ENCODE measurements at places on chromosomes 11 and 22.

- DNase-seq: no peak
These were observed 97.9 kb downstream of the CWF19L2 start for GRCh38 chr11:107359701-107360100.

DNA sequence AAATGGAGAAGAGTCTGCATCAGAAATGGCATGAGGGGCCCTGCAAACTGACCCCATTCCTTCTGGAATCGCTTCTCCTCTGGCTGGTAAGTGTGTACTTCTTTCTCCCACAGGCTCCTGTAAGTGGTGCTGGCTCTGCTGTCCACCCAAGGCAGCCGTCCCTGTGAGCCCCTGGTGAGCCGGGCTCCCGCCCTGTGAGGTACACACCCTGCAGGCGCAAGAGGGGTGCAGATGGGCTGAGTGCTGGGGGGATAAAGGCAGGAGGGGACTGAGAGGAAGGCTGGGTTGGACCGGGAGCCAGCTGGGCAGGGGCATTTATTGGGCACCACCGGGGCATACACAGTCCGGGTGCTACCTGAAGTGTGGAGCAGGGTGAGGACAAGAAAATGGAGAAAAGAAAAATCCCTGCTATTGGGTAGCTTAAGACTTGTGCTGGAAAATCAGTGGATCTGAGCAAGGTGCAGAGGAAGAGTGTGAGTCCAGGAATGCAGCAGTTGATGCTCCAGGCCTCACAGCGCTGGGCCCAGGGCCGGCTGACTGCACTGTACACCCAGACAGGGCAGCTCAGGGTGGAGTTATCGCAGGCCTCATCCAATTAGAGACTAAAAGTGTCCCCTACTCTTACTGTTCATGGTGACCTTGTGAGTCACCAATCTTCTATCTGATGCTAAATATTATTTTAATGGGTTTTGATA is 455.1 kb upstream of the B3GAT1 start:
- no peak for DNase-seq

GRCh38 chr11:61377461-61378160 is 14.8 kb upstream of the TMEM216 start:
- DNase-seq: no peak

GRCh38 chr11:76205252-76206076 is 838 bp downstream of the WNT11 start:
- no peak for DNase-seq

- no peak for DNase-seq
These were observed 67.8 kb downstream of the CTTN start for GRCh38 chr11:70466154-70466553.

GRCh38 chr22:26993886-26994285 is 336.5 kb downstream of the MIAT start:
- no peak for DNase-seq

- DNase-seq: no peak
These were observed 7.4 kb upstream of the RBMXL2 start for GRCh38 chr11:7081441-7081840.

GRCh38 chr11:130031945-130032344 is 29.3 kb upstream of the PRDM10 start:
- DNase-seq: no peak

- DNase-seq: no peak
These were observed 5.1 kb downstream of the ZPR1 start for GRCh38 chr11:116782728-116783127.

- no peak for DNase-seq
These were observed 13.0 kb upstream of the FCHSD2 start for GRCh38 chr11:73155102-73155501.

DNA sequence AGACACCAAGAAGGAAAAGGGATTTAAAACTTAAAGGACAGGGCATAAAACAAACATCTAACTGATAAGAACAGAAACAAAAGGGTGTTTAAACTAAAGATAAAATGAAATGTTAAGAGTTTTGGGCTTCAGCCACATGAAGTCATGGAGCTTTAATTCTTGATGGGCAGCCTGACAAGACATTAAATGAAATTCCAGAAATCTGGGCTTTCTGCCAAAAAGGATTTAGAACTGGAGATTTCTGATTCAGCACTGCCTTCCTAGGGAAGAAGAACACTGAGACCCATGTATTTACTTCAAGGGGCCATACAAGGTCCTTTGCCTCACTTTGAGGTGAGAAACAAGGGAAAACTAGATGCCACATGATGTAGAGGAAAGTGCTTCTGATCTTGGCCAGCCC is 355.9 kb upstream of the RAG2 start:
- DNase-seq: peak; percentile 6

- DNase-seq: peak; percentile 26
These were observed 607.4 kb downstream of the NTM start for GRCh38 chr11:131977854-131978253.

GRCh38 chr11:64558065-64558745 is 32.8 kb upstream of the SLC22A12 start:
- no peak for DNase-seq

DNA sequence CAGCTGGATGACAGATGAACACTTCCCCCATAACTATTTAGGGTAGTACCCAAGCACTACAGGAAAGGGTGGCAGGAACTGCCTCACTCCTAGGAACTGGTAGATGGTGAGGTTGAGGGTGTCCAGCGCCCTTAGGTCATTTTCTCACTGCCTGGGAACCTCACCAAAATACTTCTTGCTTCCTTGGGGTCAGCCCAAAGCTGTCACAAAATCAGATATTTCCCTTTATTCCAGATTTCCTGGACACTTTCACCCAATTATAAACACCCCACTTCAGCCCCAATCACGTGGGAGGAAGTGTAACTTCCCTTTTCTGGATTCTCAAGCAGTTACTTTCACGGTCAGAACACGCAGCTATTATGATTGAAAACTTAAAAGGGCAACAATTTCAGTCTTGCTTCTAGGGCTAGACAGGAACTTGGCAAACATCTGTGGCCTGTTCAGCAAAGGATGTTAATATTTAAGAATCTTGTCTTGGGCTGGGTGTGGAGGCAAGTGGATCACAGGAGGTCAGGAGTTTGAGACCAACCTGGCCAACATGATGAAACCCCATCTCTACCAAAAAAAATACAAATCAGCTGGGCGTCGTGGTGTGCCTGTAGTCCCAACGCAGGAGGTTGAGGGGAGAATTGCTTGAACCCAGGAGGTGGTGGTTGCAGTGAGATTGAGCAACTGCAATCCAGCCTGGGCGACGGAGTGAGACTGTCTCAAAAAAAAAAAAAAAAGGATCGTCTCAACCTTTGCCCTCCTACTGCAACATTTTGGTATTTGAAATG is 4.0 kb downstream of the FTH1 start:
- DNase-seq: no peak
